ENCODE measurements at places on chromosomes 5 and 9.
A peak's percentile ranks its signal among the peaks of the same experiment; 100 is the strongest.

DNA sequence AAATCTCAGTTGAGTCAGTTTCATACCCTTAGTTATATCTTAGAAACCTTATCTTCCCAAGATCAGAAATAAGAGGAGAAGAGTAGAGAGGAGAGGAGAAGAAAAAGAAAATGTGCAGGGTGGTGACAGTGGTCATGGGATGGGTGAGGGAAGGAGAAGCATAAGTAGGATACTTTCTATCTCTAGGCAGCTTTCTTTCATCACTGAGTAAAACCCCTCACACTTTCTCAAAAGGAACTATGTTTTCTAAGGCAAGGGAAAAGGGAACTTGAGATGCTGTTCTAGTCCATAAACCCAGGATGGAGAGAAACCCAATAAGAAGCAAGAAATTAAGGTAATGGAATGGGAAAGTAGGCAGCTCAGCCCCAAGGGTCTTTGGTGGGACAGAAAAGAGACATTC is 225.3 kb downstream of the MCTP1 start:
- no peak for DNase-seq

DNA sequence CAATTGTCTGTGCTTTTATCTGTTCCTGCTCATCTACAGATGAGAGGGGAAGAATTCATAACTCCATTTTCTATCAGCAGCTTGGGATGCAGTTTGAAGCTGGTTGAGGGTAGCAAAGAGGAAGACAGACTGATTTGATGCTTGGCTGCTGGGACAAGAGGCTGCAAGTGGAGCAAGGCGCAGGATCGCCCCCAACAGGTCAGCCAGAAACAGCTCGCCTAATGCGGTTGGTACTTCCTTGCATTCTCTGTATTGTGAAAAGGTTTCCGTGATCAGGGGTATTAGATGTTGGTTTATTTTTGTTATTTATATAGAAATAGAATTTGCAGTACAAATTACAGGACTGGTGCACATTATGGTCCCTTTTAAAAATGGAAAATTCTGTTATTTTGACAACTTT is 40.6 kb downstream of the ZNF883 start:
- DNase-seq = no peak

GRCh38 chr5:170633235-170634081 is 129.6 kb downstream of the KCNIP1 start:
- DNase-seq = peak; percentile 83

GRCh38 chr9:20643660-20644059 is 21.4 kb upstream of the MLLT3 start:
- no peak for DNase-seq

DNA sequence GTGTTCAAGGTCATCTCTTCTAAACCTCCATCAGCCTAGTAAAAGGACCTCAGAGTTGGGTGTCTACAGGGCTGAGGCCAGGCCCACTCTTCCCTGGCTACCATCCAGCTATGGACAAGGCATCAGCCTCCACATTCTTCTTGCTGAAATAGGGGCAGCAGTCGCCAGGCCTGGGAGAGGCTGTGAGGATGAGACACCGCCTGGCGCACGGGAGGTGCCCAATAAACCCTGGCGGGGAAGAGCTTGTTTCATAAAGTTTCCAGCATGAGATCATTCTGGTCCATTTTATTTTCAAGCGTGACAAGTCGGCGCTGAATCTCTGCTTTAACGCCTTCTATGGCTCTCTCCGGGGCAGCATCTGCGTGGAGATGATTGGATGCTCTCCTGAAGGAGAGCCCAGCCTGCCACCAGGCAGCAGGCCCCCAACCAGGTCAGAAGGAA is 153.4 kb downstream of the OLFM1 start:
- no peak for DNase-seq

DNA sequence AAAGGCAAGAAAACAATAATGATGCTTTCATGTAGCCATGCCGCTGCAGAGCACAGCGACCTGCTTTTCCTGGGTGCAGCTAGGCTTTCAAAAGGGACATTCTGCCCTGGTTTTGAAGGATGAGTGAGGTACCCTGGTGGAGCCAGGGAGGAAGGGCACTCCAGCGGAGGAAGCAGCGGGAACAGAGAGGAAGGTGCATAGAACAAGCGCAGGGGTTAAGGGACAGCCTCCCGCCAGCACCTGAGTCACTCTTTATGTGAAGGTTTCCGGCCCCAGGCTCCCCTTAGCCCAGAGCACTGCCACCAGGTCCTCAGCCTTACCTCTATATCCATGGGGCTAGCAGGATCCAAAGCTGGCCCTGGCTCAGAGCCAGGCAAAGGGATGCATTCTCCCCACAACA is 221.1 kb downstream of the CDK5RAP2 start:
- no peak for DNase-seq

DNA sequence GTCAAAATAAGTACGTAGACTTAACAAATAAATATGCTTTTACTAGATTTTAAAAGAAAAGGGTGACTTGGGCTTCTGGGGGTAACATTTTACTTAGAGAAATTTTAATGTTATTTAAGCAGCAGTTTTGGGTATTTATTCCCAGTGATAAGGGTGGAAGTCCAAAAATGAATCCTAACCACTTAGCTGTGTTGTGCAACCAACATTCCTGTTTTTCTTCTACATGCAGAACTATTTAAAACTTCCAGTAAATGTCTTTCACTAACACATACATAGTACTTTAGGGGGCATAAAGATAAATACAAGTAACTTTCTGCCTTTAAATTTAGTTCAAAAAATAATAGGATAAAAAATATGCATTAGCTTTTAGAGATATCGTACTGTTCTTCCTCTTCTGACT is 436.7 kb downstream of the CTNND2 start:
- DNase-seq = no peak

Measured in adipocyte (in vitro differentiated cells).